ENCODE measurements at places on chromosomes 1 and 21.

DNA sequence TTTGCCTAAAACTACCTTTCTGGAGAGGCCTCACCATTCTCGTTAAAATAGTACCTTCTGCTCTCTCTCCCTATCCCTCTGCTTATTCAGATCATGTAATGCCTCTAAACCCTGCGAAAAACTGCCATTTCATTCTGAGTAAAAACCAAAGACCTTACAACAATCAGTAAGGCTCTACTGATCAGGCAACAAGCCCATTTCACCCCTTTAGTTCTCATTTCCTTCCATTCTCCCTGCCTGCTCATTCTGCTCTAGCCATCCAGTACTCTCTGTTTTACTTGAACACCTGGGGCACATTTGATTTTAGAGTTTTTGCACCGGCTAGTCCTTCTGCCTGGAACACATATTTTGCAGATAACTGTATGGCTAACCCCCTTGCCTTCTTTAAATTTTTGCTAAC is 187.8 kb downstream of the COQ8A start:
- no peak for DNase-seq

DNA sequence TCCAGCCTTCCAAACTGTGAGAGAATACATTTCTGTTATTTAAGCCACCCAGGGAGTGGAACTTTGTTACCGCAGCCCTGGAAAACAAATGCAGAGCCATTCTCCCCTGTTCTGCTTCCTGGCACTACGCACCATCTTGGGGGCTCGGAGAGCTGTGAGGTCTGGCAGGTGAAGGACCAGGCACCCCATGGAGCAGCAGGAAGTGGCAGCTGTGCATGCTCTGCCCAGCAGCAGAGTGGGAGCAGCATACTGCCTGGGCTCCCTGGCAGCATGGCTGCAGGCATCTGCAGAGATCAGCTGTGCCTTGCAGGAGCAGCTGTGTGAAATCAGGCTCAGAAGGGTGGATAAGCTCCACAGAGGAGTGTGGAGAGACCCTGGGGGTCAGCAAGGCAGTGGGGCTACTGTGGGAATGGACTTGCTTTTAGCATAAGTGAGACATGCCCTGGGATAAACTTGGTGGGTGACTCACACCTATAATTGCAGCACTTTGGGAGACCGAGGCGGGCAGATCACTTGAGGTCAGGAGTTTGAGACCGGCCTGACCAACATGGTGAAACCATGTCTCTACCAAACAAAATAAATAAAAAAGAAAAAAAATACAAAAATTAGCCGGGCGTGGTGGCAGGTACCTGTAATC is 17.7 kb upstream of the ZSCAN20 start:
- DNase-seq = no peak

DNA sequence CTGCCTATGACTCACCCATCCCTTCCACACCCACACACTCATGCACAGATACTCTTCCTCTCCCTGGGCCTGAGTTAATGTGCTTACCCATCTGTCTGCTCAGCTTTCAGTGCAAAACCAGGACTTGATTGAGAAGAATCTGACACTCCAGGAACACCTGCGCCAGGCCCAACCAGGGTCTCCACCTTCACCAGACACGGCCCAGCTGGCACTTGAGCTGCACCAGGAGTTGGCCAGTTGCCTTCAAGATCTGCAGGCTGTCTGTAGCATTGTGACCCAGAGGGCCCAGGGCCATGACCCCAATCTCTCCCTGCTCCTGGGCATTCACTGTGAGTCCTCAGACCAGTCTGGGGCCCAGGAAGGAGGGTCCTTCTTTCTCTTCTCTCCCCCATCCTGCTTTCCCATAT is 3.5 kb upstream of the SH3BGRL3 start:
- no peak for DNase-seq

GRCh38 chr1:169105434-169106094 is 926 bp upstream of the ATP1B1 start:
- DNase-seq = peak; percentile 94

- DNase-seq = no peak
These were observed 42.3 kb upstream of the SYT14 start for GRCh38 chr1:209895709-209896108.

GRCh38 chr1:20366056-20366462 is 75.4 kb downstream of the VWA5B1 start:
- no peak for DNase-seq

GRCh38 chr1:82540006-82540405 is 739.3 kb downstream of the ADGRL2 start:
- no peak for DNase-seq

GRCh38 chr1:23244256-23244761 is 27.0 kb upstream of the HTR1D start:
- DNase-seq = no peak
